ENCODE measurements at places on chromosomes 6 and 20.

DNA sequence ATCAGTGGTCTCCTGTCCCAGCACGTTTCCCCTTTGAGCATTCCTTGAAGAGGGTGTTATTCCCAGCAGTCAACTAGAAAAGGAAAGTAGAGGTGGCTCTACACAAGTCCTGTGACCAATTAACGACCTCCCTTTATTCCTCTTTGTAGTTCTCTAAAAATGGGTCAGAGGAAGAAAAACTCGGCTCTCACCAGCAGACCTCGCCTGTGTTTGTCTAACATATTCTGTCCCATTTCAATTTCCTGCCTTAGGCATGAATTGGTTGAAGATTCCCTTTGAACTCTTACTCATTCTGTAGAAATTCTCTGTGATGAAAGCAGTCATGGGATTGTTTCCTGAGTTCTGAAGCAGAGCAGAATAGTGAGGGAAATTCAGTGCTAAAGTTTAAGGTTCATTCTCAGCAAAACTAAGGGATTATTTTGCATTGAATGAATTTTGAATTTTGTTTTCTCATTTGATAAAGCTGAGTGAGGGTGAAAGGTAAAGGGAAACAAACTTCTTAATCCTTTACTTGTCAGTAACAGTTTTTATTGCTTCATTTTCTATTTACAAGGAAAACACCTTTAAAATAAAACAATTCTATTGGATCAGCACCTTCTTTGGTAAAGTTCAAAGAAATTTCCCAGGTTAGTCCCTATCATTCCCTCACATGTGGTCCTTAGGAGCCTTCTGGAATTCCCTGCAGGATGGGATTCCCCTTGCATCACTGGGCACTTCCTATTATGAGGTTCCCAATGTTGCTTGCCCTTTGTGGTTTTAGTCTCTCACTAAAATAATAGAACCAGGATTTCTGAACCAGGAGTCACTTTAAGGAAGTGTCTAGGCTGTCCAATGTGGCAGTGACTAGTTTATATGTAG is 105.8 kb downstream of the SLX4IP start:
- DNase-seq: peak; percentile 30

- DNase-seq: no peak
Measured at GRCh38 chr6:51805517-51805916, 281.9 kb downstream of the PKHD1 start.

DNA sequence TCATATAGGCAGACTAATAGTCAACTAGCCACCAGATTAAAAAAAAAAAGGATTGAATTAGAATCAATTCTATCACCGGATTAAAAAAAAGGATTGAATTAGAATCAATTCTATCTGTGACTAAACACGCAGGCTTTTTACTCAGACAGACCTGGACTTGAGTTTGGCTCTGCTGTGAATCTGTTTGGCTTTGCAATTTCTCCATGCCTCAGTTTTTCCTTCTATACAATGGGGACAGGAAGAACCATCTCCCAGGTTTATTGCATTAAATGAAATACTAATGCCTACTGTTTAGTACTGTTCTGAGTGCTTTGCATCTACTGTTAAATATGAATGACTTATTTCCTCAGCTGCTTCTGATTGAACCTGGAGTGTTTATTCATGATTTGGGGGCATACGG is 30.0 kb upstream of the EDN3 start:
- no peak for DNase-seq

DNA sequence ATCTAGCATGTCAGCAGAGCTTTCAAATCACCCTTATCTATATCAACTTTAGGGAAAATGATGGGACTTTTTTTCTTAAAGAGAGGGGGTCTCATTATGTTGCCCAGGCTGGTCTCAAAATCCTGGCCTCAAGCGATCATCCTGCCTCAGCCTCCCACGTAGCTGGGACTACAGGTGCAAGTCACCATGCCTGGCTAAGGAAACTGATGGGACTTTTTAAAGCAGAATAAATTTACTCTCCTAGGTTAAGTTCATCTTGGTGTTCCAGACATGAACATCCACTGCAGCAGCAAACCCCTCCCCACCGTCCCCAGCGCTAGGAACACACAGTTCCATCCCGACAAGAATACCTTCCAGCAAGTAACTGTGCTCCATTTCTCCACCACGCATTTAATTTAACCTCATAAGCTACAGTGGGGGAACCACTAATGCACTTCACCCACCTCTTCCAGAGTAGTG is 64.9 kb downstream of the SLC23A2 start:
- DNase-seq: no peak

- DNase-seq: no peak
Measured at GRCh38 chr20:2741881-2742280, 49.3 kb downstream of the EBF4 start.

GRCh38 chr6:32774426-32774825 is 11.1 kb upstream of the HLA-DQB2 start:
- no peak for DNase-seq

GRCh38 chr6:109964949-109965348 is 13.2 kb upstream of the GPR6 start:
- DNase-seq: no peak

DNA sequence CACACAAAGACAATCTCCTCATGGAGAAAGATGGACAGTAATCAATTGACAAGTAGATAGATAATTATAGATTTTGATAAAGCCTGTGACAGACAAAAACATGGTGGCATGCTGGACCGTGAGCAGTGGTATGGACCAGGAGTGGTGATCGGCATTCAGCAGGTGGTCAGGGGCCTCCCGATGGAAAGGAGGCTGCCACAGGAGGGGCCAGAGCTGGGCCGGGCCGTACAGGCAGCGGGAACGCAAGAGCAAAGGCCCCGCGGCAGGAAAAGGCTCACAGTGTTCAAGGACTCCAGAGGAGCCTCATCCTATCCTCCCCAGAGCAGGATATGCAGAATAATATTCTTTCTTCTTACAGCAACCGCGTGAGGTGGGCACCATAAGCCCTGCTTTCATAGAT is 123.7 kb downstream of the EYA2 start:
- DNase-seq: no peak

All from H54 (cell line).